Fibroblast of skin of abdomen (primary cell): ENCODE measurements at places on chromosomes 13 and 19.

- peak; percentile 55 for DNase-seq
These were observed 1.4 kb downstream of the CIC start for GRCh38 chr19:42270346-42271044.

DNA sequence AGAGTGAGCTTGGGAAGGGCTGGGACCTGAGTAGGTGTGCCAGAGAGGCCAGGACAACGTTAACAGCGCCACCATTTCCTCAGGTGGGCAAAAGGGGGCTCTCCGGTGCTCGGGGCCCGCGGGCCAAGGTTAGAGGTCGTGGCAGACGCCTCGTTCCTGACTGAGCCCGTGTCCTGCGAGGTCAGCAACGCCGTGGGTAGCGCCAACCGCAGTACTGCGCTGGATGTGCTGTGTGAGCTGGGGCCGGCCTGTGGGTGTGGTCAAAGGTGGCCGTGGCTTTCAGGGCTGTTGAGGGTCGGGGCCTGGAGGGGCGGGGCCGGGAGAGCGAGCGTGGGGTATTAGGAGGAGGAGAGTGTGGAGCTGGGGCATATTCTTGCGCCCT is 3.7 kb downstream of the KIRREL2 start:
- DNase-seq, result no peak

DNA sequence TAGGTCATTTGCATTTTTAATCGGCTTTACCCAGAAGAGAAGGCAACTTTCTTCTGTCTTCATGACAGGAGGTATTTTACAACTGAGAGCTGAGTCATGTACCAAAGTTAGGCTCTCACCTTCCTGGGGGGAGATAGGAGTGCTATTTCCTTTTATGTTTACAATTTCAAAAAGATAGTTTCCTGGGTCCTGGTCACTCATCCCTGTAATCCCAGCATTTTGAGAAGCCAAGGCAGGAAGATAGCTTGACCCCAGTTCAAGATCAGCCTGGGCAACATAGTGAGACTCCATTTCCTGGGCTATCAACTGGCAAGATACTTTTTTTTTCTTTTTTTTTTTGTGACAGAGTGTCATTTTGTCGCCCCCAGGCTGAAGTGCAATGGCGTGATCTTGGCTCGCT is 7.6 kb downstream of the LYPD3 start:
- no peak for DNase-seq

DNA sequence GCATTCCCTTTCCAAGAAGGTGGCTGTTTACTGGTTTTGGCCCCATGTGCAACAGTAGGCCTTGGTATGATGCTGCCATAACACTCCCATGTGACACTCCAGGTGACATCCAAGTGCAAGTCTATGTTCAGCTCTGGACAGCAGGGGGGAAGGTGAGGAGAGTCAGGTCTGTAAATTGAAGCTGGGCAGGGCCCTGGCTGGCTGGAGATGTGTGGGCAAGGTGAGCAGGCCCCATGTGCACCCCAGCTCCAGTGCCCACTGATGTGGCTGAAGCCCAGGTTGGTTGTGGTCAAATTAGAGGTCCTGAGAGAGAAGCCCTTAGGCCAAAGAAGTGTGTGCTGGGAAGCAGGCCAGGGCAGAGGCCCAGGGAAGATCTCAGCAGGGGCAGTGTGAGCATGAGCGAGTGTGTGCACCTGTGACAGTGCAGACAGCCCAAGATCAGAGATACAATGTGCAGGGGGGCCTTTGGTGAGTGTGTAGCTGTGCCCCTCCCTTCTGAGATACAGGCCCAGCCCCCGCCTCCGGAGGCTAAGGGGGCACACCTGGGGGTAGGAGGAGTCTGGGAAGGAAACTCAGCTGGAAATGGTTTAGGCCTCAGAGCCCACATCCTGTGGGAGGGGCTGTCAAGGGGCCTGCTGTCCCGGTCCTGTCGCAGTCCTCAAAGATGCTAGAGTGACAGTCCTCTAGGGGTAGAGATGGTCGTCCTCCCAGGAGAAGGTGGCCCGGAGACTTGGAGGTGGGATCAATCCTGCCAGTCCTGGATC is 18.6 kb downstream of the DEDD2 start:
- no peak for DNase-seq

DNA sequence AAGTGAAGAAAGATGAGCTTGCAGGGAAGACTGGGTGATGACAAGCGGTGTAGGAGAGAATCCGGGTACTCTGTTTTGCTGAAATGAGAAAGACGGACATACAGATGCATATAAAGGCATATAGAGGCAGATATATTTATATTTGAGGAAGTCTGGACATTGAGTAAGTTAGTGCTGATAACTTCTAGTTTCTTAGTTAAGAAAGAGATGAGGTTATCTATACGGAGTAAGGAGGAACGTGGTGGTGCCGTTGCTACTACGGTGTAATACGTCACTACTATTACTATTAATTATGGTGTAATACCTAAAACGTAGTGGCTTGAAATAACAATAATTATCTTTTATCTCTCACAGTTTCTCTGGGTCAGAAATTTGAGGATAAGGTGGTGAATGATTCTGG is 9.8 kb upstream of the CPB2 start:
- DNase-seq, result no peak

DNA sequence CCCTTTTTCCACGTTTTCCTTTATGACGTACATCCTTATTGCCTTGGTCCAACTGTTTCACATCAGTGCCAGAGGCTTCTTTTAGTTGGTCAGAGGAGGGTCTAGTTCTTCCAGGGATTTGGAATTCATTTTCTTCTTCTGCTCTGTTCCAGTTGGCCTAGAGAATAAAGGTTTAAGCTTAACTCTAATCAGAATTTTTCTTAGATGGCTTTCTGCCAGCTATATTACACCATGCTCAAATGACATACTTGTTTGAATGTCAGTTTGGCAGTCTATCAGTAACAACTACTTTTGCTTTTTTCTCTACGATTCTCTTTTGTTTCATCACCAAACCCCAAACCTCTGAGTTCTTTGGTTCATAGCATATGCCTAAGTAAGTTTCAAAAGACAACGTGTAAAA is 16.8 kb downstream of the SPART start:
- peak; percentile 33 for DNase-seq

- no peak for DNase-seq
These were observed 248.8 kb downstream of the RGCC start for GRCh38 chr13:41706152-41706551.

DNA sequence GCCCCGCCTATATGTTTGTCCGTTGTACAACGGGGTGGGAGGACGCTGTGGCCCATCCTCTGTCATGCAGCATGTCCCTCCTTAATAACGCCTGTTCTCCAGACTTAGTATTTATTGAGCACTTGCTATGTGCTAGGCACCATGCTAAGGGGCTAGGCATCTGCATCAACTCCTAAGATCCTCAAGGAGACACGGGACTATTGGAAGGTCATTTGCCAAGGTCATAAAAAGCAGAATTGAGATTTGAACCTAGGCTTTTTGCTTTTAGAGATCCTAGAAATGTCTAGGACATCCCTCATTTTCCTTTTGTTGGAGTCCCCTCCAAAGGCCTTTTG is 1.8 kb upstream of the MAST1 start:
- no peak for DNase-seq

GRCh38 chr19:38836159-38836982 is 4.8 kb upstream of the ECH1 start:
- DNase-seq, result no peak

DNA sequence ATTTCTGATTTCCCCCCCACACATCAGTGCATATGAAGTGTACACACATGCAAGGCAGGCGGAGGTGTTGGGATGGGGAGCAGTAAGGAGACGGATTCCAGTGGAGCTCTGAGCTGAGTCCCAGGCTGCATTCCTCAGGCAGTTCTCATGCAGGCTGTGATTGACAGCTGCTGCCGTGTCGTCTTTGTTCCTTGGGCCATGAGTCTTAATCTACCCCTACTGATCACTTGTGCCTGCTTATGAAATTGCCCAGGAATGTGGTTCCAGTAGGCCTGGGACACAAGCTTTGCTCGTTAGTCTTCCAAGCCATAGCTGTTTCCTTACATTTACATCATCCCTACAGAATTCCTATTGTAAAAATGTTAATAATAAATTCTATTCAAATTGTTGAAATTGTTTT is 1241.9 kb downstream of the UQCRFS1 start:
- DNase-seq, result peak; percentile 95

DNA sequence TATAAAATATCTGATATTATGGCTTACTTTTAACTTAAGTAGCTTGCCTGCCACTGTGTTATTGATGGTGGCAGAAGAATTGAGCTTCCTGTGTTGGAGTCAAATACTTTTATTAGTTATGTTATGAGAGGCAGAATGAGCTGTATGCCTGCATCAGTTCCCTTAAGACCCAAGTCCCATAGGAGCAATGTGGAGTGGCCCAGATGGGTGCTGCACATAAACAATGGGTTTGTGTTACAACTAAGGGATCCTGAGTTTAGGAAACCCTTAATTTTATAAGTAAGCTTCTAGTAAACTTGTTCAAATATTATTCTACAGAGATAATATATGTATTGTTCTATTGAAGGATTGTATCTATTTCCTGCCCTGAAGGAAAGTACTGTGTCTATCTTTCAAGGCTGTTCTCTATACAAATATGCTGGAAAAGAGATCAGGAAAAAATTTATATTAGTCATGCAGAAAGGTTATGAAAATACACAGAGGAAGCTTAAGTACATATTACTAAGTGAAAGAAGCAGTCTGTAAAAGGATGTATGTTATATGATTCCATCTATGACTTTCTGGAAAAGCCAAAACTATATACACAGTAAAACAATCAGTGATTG is 2018.0 kb upstream of the PCDH20 start:
- peak; percentile 32 for DNase-seq

- no peak for DNase-seq
These were observed 722 bp downstream of the PKN1 start for GRCh38 chr19:14433554-14434501.

DNA sequence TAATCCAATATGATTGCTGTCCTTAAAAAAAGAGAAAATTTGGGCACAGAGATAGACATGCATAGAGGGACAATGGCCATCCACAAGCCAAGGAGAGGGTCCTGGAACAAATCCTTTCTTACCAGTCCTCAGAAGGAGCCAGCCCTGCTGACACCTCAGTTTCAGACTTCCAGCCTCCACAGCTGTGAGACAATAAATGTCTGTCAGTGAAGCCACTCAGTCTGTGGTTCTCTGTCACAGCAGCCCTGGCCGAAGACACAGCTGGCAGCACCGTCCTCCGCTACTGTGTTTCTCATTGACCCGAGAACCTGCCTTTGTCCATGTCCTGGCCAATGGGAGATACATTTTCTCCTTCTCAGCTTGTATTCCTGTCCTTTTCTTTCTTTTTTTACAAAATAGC is 207.9 kb downstream of the TM9SF2 start:
- DNase-seq, result no peak

GRCh38 chr13:108924134-108924533 is 294.7 kb downstream of the MYO16 start:
- no peak for DNase-seq

GRCh38 chr19:35650581-35650980 is 2.5 kb downstream of the COX6B1 start:
- DNase-seq, result no peak

GRCh38 chr13:78032132-78032531 is 113.5 kb upstream of the EDNRB start:
- DNase-seq, result no peak

DNA sequence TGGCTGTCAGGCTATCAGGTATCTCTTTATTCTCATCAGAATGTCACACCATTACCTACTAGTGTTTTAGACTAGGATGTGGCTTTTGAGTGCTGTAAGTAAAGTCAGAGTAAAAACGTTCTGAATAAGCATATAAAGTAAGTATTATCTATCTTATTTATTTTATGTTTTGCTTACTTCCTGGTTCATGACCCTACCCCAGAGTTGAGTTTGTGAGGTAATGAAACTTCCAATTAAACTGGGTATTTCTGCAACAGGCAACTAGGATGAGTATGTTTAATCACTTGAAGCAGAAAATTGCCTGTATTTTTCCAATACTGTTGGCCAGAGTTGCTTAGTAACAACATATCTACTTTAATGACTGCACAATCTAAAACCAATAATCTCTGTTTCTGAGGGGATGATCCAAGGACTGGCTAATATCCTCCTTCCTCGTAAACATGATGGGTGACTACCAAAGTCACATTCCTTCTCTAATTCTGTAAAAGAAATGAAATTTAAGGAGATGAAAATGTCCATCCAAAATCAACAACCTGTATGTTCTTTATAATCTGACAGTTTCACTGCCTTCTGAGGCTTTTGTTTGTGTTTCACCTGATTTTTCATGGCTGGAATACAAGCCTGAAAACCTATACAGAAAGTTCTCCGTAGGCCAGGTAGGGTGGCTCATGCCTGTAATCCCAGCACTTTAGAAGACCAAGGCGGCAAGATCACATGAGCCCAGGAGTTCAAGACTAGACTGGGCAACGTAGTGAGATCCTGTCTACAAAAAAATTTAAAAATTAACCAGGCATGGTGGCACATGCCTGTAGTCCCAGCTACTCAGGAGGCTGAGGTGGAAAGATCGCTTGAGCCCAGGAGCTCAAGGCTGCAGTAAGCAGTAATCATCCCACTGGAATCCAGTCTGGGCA is 83.1 kb downstream of the ABCC4 start:
- DNase-seq, result no peak

DNA sequence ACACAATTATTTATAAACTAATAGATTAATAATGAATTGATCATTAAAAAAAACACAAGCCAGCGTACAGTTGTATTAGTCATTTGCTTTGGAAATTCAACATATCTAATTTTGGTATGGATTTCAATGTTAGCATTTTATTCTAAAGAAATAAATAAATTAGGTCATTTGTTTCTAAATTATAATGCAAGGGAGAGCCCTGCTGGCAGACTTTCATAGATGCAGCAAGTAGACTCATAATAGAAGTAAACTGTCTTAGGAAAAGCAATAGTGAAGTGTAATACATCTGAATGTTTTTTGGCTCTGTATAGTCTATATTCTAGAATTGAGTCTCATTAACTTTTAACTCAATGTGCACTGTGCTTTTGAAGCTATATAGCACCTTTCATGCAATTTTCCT is 982.4 kb upstream of the MIR17HG start:
- DNase-seq, result no peak

DNA sequence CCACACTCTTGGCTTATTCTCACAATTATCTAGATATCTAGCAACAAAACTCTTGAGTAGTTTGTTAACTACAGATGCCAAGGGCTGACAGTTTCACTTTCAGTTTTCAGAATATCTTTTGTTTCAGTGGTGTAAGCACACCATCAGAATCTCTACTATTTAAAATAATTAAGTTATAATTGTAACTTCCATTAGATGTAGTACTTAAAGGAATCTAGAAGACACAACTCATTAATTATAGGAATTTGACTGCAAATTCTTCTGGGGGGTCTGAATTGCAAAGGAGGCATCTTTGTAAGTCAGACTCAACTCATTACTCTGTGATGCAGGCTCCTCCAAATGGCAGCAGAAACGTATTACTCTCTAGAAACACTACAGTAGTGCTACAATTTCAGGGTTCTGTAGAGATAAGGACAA is 44.9 kb upstream of the USPL1 start:
- peak; percentile 68 for DNase-seq
